Activated naive CD8-positive, alpha-beta T cell treated with anti-CD3 and anti-CD28 coated beads for 36 hours (primary cell): ENCODE measurements at places on chromosomes 16 and 17. TPM values are rescaled to one million over a fixed set of nuclear protein-coding genes. Genes with fewer than 3 reads are reported as not detected.

SPNS3 gene
- total RNA-seq: 11.7 TPM

IRX6 gene
- total RNA-seq: not detected

ZP2 gene
- total RNA-seq: not detected

MYOCD gene
- not detected for total RNA-seq

KRTAP1-4 gene
- not detected for total RNA-seq

ZNRF1 gene
- total RNA-seq: 8.3 TPM

DOC2B gene
- total RNA-seq: 0.08 TPM

C16orf54 gene
- 19.1 TPM for total RNA-seq

CCL7 gene
- not detected for total RNA-seq

CCDC144A gene
- 2.1 TPM for total RNA-seq

TK1 gene
- 144 TPM for total RNA-seq

SULT1A4 gene
- total RNA-seq: 1.2 TPM

ADGRG3 gene
- total RNA-seq: not detected

CBX2 gene
- 5.4 TPM for total RNA-seq

MEIOC gene
- total RNA-seq: 0.19 TPM

SLC25A39 gene
- 193 TPM for total RNA-seq

SPATA20 gene
- total RNA-seq: 32.4 TPM
